ENCODE measurements at places on chromosomes 7 and 10.

DNA sequence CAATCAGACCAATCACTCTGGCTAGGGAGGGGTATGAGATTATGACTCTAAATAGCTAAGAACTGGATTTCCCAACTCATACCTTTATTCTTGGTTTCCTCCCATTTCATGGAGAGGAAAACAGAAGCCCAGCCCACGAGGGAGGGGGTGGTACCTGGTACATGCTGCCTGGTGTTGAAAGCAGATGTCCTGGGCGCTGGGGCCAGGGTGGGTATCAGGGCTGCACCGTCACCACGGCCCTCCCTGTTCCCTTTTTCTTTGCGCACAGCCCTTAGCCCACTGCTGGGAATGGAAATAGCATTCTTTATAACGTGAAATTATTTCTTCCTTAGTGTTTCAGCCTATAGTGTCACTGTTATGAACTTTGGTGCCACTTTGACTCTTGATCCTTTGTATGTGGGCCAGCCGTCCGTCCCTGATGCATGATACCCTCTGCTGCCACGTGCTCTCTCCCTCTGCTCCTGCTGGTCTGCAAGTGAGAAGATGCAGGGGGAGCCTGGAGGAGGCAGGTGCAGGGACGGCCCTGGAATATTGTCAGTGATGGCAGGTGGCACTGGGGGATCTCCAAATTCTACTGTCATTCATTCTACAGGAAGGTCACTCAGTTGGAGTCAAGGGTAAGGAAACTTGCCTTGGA is 158.5 kb downstream of the CDH23 start:
- no peak for DNase-seq

DNA sequence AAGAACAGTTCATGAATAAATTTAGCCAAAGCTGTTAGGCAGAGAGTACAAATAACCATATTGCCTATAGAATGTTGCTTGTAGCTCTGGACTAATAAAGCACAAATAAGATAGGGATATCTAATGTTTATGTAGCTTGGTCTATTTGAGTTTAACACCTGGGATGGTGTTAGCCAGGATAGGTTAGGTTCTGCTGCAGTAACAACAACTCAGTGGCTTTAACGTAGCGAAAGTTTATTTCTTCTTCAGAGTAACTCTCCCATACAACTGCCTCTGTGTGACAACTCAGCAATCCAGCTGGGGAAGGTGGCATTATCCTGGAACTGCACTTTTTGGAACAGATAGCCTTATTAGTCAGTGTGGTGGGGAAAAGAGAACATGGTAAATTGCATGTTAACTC is 52.2 kb upstream of the STEAP4 start:
- DNase-seq, result no peak

DNA sequence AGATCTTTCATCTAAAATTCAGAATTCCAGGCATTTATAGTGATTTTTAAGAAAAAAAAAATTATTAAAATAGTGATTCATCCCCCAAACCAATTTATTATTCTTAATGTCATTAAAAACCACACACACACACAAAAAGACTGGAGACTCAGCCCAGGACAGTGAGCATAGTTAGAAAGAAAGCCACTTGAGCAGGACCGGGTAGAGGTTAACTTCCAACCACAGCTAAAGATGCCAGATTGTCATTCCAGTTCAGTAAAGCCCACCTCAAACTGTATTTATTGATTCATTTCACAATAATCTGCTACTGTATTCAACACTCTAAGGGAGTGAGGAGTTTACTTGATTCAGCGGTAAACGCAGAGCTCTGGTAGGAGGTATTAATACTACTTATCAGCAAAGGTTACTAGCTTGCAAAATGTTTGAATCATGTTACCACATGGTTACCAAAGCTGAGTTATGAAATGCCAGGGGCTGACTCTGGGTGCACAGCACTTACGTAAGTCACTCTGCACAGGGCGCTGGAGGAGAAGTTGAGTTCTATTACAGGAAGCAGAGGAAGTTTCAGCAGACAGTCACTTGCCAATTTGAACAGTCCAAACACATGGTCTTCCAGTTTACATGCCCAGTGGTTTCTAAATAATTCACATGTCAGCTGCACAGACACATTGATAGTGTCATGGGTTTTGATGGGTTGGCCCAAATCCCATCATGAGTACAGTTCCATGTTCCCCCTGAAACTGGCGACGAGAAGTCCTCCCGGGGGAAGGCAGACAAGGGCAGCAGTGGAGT is 64.6 kb downstream of the KLF6 start:
- DNase-seq, result peak; percentile 71

GRCh38 chr7:94514140-94514889 is 4.7 kb downstream of the CASD1 start:
- no peak for DNase-seq

DNA sequence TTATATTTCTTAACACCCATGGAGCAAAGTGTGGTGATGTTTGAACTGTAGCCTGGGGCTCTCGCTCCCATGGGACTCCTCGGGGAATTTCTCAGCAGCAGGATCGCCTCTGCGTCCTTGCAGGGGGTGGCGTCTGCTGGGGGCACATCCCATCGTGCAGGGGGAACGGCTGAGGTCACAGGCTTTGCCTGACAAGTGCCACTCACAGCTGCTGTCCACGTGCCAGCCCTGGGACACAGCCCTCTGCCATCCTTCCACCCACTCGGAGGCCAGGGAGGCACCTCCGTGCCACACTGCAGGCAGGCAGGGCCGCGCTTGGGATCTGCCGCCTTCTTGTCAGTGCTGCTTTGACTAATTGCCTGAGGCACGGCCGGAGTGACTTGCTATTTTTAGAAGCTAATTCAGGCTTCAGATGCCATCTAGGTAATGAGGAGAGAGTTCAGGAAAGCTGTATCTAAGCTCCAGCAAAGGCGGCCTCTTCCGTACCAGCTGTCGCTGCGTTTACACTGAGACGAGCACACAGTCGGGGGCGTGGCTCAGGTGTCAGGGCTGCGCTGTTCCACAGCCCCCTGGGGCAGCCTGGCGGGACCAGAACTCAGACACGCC is 45.7 kb downstream of the PITRM1 start:
- no peak for DNase-seq

DNA sequence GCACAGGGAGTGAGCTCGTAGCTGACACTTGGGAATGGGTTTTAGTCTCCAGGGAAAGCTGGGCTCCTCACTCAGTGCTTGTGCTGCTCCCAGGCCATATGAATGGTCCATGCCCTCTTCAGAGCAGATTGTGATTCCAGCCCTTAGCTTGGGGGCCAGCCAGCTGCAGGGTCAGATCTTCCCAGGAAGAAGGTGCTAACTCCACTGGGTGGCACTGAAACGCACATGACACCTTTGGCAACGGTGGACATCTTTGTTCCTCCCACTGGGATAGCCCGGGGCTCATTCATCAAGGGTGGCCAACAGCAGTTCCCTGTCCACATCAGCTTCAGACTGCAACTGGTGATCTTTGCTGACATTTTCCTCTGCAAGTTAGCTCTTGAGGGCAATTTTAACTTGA is 129.2 kb downstream of the DYNC2I1 start:
- no peak for DNase-seq

GRCh38 chr10:79396520-79396919 is 48.9 kb downstream of the ZCCHC24 start:
- no peak for DNase-seq

GRCh38 chr10:76089556-76090180 is 658.2 kb downstream of the LRMDA start:
- DNase-seq, result no peak

DNA sequence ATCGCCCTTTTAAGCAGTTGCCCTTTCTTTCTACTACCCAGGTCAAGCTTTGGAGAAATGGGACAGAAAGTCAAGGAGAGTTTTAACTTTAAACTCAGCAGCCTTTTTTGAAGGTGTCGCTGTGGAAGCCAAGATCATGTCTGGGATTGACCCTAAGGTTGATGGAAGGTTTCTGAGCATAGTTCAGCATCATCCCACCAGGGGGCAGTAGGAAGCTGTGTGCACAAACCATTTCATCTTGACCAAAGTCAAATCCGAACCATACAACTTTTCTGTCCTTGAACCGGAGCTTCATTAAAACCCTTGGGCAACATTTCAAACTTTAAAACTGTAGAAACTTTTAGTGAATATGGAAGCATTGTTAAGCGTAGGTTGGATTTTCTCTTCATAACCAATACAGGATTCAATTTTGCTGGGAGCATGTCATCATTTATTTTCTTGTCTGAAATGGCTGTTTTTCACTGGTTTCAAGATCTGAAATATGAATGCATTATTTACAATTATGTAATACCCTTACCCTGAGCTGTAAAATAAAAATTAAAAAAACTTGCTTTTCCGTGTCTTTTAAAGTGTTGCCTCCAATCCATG is 214.4 kb upstream of the KIAA1217 start:
- DNase-seq, result peak; percentile 62

GRCh38 chr10:103849880-103850571 is 5.3 kb downstream of the SH3PXD2A start:
- DNase-seq, result peak; percentile 83

- no peak for DNase-seq
These were observed 488.3 kb upstream of the ADARB2 start for GRCh38 chr10:2225609-2226008.

DNA sequence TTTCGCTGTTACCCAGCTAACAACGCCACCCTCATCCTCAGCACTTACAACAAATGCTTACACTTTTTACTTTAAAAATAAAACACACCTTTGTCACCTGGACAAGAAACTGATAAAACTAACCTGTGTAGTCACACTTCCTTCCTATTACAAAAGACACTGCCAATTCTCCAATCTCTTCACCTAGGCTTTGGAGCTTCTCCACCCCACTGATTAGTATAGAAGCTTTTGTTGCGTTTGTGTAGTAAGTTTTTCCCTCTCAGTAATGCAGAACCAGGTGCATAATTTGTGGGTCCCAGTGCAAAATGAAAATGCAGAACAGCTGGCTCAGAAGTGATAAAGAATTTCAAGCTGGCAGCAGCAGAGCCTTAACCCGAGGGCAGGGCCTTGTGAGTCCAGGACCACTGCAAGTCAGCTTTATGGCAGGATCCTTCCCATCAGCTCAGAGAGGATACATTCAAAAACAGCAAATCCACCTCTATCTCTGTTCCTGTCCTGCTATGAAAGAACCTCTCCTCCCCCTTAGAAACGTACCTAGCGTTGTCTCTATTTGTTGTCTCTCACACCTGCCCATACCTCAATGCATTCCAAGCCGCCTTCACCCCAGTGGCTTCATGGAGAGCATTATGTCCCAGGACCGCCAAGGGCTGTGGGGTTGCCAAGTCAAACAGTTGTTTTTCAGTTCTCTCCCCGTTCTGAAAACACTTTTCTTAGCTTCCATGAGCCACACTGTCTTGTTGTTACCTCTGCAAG is 40.3 kb upstream of the EGFR start:
- DNase-seq, result no peak

DNA sequence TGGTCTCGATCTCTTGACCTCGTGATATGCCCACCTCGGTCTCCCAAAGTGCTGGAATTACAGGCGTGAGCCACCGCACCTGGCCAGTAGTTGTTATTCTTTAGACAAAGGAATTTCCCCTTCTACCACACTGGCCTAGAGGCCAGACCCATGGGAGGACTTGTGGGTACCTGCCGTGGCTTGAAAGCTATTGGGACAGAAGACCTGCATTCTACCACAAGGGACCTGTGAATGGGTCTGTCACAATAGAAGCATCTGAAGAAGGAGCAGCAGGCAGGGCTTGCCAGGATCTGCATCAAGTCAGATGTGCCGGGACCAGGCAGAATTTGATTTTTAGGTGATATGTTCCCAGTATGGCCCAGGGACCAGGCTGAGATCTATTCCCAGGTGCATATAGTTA is 356.9 kb downstream of the FGFR2 start:
- DNase-seq, result no peak

- DNase-seq, result no peak
These were observed 94.4 kb downstream of the ITIH5 start for GRCh38 chr10:7572391-7572790.

DNA sequence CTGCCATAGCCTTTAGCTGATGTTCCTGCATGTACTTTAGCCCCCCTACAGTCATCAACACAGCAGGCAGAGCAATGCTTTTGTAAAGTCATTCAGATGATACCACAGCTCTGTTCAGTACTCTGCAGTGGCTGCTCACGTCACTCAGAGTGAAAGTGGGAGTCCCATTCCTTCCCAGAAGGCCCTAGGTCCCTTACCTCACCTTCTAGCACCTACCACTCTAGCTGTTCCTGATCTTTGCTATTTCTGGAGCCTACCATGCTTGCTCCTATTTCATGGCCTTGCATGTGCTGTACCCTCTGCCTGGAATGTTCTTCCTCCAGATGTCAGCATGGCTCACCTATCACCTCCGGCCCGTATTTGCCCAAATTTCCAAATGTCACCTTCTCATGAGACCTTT is 94.4 kb upstream of the PRR15 start:
- no peak for DNase-seq

DNA sequence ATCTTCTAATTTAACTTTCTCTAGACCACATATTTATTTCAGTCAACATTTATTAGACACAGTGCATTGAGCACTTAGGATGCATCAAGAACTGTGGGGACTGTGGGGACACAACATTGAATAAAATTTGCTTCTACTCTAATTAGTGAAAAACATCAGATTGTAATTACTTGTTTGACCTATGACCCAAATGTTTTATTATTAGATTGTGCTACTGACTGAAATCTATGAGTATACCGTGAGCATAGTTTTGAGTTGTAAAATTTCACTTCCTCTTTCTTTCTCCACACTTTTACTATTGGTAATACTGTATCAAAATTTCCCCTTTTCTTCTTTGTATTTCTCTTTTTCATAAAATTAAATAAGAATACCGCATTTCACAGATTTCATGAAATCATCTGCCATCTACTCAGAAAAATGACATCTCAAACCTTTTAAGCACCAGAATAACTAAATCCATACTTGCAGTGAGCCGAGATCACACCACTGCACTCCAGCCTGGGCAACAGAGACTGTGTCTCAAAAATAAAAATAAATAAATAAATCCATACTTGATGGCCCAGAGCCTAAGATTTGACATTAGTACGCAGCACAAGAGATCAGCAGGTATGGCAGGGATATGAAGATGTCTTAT is 25.4 kb upstream of the INPP5F start:
- DNase-seq, result no peak

GRCh38 chr10:32065856-32066255 is 9.6 kb upstream of the KIF5B start:
- peak; percentile 88 for DNase-seq

GRCh38 chr7:40978047-40978446 is 724.8 kb downstream of the INHBA start:
- DNase-seq, result no peak

DNA sequence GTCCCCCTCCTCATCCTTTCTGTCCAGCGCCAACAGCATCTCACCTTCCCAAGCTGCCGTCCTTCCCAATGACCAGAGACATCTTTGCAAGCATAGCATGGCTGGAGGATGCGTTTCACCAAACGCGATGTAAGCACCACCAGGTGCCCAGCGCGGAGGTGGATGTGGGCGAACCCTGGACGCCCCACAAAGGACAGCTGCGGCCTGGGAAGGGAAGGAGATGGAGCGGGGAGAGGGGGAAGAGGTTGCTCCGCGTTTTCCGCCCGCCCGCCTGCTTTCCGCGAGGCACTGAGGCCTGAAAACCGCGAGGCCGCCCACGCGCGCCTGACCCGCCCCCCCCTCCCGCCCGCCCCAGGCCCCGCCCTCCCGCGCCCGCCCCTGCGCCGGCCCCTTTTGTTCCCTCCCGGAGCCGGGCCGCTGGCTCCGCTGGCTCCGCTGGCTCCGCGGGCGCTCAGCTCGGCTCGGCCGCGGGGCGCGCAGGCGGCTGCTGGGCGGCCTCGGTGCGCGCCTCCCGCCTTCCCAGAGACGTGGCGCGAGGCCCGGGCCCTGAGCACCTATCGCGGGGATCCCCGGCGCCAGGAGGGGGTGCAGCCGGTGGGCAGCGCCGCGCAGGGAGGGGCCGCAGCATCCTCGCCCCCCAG is at the start of gene CLIP2:
Gene CLIP2 (plus strand): TSS at position 390 of the 641 bp plus-strand sequence. CDS start 28,140 bp downstream, outside the sequence.
- DNase-seq, result peak; percentile 76

GRCh38 chr7:91137788-91138368 is 126.4 kb upstream of the FZD1 start:
- no peak for DNase-seq

- DNase-seq, result peak; percentile 80
These were observed 350.9 kb downstream of the RNLS start for GRCh38 chr10:88232029-88232895.

All from fibroblast of upper back skin (primary cell).